ENCODE measurements at places on chromosomes 12 and 14.

- no peak for DNase-seq
These were observed 32.8 kb downstream of the TC2N start for GRCh38 chr14:91834571-91834970.

GRCh38 chr12:71237128-71237527, 79.3 kb upstream of the TSPAN8 start:
- no peak for DNase-seq

DNA sequence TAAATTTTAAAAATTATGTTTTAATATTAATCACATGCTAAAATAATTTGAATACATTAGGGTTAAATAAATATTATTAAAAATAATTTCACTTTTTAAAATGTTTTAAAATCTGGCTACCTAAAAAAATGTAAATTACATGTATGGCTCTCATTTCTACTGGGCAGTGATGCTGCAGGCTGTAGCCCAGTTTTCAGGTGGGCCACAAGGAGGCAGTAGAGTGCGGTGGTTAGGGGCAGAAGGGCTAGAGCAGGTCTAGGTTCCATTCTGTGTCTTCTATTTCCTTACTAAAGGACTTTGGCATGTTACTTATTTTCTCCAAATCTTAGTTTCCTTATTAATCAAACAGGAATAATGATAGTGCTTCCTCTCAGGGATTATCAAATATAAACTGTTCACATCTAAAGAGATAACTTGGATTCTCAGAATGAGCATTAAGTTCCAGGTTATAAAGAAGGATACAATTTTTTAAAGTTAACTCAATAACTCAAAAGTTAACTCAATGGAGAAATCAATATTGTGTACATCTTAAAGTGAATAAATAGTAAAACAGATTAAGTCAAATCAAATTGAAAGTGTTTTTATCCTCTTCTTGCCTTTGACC, 54.9 kb upstream of the OVCH1 start:
- DNase-seq, result no peak

DNA sequence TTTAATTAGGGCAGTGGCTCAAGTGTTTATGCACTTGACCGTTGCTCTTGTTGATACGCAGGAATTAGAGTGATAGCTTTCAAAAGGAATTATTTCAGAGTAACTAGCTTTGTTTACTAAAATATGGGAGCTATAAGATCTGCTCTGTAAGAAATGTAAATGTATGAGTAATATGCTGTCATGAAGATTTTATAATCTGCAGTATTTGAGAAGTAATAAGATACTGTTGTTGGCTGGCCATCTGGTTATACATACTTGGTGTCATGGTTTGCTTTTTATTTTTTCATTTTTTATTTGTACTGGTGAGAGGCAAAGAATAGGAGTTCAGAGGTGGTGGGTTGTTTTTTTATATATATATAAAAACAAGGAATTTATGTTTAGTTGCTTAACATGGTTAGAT, 58.5 kb downstream of the PLXNC1 start:
- DNase-seq, result no peak

GRCh38 chr14:103517721-103518421, 4.8 kb downstream of the CKB start:
- DNase-seq, result no peak

DNA sequence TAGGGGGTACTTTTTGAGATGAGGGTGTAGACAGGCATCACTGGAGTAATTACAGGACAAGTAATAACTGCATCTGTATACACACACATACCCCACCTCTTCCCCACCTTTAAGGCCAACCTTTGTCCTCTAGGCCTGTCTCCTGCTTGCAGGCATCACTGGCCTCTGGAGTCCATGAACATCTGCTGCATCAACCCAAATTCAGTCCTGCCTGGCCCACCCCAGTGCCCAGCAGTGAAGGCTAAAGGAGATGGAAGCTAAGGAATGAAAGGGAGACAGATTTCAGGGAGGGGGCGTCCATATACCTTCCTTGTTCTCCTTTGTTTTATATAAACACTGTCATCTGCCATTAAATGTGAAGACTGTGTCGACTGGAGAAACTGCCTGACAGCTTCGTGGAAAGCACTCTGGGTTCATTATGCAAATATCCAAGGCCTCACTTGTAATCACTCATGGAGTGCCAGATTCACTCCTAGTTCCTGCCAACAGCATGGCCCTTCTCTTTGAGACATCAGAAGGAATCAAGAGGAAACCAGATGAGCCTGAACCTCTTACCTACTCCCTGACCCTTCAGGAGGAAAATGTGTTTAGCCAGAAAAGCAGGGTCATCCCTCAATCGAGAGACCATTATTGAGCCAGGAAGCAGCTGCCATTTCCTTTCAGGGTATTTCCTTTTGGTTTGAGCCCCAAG, 64.4 kb downstream of the SERPINA3 start:
- no peak for DNase-seq

DNA sequence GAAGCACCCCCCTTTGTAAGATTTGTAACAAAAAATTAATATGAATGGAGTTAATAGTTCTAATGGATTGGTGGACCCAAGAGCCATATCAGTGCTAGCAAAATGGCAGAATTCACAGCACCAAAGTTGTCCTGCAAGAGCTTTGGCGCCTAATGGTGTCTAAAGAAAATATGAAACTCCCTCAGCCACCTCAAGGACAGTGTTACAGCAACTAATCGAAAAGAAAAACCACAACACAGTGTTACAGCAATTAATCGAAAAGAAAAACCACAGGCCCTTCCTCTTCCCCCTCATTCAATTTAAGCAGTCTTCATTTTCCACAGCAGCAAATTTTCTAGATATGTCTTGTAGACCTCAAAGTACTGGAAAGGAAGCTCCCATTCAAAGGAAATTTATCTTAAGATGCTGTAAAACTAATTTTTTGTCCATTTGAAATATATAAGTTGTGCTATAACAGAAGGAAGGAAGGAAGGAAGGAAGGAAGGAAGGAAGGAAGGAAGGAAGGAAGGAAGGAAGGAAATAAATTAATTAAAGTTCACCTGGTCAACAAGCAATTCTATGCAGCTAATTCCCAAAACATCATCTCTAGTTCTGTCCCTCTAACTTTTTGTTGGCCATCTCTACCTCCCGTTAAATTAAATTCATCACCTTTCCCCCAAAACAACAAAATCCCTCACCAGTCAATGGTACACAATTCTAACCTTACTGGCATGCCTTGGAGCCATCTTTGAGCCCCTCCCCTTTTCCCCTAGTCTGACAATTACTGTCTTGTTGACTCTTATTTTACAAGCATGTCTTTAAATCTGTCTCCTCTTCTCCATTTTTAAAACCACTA, 17.4 kb downstream of the LRP6 start:
- DNase-seq, result no peak

GRCh38 chr14:74610866-74611649, 979 bp downstream of the LTBP2 start:
- no peak for DNase-seq

DNA sequence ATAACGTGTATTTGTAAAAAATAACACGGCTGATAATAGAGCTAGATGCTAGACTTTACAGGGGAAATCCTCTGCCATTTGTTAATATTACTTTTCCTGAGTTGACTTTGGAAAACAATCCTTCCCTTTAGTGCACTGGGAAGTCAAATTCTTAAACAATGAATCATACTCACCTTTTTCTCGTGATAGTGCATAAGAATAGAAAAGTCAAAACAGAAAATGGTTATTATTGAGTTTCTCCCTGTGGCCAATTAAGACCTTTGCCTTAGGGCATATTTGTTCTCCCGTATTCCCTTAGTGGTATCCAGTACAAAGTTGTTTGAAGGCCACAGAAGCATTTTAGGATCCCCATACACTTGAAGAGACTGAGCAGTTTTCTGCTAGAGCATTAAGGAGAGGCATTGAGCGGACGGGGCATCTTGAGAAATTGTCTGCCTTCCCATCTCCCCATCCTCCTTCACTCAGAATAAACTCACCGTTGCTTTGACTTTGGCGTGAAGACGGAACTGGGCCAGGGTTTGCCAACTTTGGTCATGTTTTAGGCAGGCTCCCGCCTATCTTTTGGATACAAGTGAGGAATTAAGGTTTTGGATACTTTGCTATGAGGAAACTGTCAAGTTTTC, 171.3 kb downstream of the TMTC2 start:
- no peak for DNase-seq

- no peak for DNase-seq
These were observed 62.3 kb downstream of the UNC79 start for GRCh38 chr14:93493054-93493453.

DNA sequence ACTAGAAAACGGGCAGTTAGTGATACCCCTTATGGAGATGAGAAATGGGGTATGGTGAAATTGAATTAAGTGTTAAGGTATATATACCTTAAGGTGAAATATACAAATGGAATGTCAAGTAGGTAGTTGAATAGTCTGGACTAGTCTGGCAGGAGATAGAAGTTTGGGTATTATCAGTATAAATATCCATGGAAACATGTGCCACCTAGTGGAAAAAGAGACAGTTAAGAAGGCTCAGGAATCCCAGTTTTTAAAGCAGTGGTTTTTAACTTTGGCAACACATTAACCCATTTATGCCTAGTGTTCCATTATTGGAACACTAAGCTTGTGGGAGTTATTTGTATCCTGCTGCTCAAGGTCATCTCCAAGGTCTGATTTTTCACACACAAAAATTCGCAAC, 38.6 kb upstream of the TPH2 start:
- no peak for DNase-seq

DNA sequence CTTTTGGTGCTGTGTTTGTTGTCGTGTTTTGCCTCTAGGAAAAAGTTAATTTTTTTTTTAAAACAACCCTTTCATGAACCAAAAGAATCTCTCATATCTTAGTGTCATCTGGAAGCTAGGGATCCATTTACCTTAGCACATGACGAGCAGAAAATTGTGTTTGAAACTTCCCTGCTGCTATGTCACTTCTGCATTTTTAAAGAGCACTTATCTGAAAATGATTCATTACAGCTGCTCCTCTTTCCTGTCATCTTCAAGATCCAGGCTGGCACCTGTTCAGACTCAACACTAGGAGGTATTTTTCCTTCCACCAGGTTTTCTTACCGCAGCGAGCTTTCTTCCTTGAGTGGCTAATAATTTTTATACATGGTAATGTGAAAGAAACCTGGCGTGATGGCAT, 67.0 kb downstream of the EML1 start:
- no peak for DNase-seq

GRCh38 chr14:77111021-77111420, 13.0 kb downstream of the CIPC start:
- DNase-seq, result no peak

DNA sequence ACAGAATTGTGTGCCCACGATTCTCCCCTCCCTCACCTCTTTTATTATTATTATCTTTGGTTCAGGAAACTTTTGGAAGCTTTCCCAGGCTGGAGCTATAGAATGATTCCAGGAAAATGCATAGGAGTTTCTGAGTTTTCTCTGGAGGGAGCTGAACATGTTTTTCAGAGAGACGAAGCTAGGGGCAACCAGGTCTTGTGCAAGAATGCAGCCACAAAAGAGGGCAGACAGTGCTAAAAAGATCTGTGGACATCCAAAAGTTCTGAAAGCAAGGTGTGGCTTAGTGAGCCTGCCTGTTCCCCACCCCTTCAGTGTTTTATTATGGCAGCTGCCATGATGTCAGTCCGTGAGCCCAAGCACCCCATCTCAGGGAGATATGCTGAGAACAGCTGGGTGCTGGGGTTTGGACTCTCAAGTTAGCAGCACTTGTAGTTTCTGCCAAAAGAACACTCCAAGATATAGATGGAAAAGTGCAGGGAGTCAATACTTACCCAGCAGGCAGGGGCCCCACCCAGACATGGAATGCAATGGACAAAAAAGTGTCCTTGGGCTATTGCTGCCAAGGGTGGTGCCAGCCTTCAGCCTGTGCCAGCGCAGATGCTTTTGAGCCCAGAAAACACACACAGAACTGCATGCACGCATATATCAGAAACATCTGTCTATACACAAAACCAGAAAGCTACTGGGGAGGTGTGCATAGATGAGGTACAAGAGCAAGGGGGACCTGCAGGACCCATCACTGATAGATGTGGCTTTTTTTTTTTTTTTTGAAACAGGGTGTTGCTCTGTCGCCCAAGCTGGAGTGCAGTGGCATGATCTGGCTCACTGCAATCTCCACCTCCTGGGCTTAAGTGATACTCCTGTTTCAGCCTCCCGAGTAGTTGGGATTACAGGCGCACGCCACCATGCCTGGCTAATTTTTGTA, 17.0 kb upstream of the IRF2BPL start:
- DNase-seq, result no peak

Measured in putamen (tissue), 1 donor.